ENCODE measurements at places on chromosomes 3 and 15. TPM values are rescaled to one million over a fixed set of nuclear protein-coding genes. Genes with fewer than 3 reads are reported as not detected.

ATP13A4 gene
- total RNA-seq: 0.30 TPM

RARRES1 gene
- 2.5 TPM for total RNA-seq

RUVBL1 gene
- 93.1 TPM for total RNA-seq

DNA sequence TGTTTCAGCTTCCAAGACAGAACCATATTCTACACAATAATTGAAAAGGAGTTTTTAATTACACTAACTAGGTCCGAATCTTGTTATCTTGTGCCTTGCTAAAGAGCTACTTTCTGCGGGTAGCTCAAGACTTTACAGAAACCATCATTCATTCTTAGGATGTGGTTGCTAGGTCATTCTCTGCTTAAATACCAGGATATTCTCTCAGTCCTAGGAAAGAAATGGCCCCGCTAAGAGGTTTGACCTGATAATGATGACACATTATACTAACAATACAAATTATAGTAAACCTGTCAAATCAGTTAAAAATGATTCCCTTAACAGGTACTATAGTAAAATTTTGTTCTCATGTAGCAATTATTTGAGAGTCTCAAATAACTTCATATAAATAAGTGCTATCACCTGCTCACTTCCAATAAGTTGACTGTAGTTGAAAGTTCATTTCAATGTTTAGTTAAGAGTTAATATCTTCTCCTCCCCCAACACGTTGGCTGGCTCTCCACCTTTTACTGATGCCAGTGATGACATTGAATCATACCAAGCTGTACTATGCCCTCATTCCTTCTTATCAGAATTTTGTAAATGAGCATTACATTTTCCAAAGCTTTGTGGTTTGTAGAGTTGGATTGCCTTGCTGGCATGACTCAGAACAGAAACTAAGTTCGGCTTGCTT lies 3.6 kb upstream of the C3orf85 start:
- H3K27ac ChIP-seq: no peak overlapping the region
- no peak overlapping the region for H3K4me3 ChIP-seq
- no peaks in the 10 kb centered on the region for H3K27me3 ChIP-seq
- no peak for DNase-seq
- H3K4me1 ChIP-seq: peaks cover 10% of the 10 kb centered on the region

GRCh38 chr3:190486533-190486864 lies 27.4 kb upstream of the IL1RAP start:
- no peak overlapping the region for H3K27ac ChIP-seq
- no peak for DNase-seq
- peaks cover 5% of the 10 kb centered on the region for H3K4me1 ChIP-seq
- H3K36me3 ChIP-seq: no peaks in the 10 kb centered on the region
- H3K4me3 ChIP-seq: no peak overlapping the region

DNA sequence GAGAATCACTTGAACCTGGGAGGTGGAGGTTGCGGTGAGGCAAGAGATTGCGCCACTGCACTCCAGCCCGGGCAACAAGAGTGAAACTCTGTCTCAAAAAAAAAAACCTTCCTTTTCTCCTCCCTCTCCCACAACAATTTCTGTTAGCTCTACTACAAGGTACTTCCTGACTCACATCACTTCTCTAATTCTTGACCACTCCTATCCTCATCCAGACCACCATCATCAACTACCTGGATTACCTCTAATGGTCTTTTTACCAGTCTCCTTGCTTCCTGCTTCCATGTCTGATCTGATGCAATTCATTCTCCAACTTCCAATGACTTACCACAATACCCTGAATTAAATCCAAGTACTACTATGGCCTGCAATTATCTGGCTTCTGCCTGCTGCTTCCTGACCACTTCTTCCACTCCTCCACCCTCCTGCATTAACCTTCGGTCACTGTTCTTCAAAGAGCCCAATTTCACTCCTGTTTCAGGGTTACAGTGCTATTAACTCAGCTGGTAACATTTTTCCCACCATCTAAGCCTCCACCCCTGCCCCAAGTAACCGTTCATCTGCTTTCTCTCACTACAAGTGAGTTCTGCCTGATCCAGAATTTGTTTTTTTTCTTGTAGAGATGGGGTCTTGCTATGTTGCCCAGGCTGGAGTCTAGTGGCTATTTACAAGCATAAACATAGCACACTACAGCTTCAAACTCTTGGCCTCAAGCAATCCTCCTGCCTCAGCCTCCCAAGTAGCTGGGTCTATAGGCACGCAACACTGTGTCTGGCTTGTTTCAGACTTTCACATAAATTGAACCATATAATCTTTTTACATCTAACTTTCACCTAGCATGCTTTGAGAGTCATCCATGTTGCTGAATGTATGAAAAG lies 27.8 kb downstream of the DCAF1 start:
- no peak overlapping the region for H3K4me3 ChIP-seq
- no peaks in the 10 kb centered on the region for H3K4me1 ChIP-seq
- no peak overlapping the region for H3K27ac ChIP-seq
- no peak for DNase-seq
- H3K27me3 ChIP-seq: no peaks in the 10 kb centered on the region

DNA sequence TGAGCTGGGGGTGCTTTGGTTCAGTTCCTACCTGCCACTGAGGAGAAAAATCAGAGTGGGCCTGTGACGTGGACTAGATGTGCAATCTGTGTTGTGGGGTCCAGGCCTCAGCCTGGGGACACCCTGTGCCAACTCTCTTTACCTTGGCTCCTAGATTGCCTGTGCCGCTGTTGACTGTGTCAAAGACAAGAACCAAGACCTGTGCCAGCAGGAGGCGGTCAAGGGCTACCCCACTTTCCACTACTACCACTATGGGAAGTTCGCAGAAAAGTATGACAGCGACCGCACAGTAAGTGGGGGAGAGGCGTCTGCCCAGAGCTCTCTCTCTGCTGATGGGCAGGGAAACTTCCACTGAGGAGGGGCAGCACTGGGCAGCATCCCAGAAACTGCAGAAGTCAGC lies 40.6 kb upstream of the SEC22A start:
- H3K36me3 ChIP-seq: peaks cover 20% of the 10 kb centered on the region
- H3K4me3 ChIP-seq: no peak overlapping the region
- no peaks in the 10 kb centered on the region for H3K27me3 ChIP-seq
- no peaks in the 10 kb centered on the region for H3K4me1 ChIP-seq
- no peak for DNase-seq

- H3K4me3 ChIP-seq: no peak overlapping the region
- no peaks in the 10 kb centered on the region for H3K36me3 ChIP-seq
- DNase-seq: no peak
- H3K4me1 ChIP-seq: peaks cover 7% of the 10 kb centered on the region
Measured at GRCh38 chr3:71176366-71176765, 407.2 kb downstream of the FOXP1 start.

DNA sequence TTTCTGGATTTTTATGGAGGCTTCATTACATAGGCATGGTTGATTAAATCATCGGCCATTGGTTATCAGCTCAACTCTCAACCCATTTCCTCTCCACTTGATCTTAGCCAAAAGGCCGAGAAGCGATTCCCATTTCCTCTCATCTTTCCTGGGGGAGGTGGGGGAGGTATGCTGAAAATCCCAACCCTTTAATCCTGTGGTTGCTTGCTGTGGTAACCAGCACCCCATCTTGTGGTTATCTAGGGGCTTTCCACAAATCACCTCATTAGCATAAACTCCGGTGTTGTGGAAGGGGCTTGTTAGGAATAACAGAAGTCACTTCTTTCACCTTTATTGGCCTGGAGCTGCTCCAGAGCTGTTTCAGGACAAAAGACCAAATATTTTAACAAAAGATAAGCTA lies 20.9 kb downstream of the PDE8A start:
- H3K36me3 ChIP-seq: no peaks in the 10 kb centered on the region
- no peak overlapping the region for H3K27ac ChIP-seq
- DNase-seq: no peak

DNA sequence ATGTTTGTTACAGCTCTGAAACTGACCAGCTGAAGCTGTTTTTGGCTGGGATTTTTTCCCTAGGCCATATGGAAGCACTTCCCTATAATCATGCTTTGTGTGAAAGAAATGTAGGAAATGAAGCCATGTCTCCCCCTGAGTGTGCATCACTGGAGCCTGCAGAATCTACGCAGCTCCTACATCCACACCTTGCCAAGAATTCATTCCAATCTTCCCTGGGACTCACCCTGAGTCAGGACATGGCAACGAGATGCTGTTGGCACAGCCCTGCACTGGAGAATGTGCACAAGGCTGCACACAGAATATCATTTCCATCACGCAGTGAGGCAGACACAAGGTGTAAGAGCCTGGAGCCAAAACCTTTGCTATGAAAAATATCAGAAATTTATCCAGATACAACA lies 189.5 kb downstream of the ADAMTSL3 start:
- no peaks in the 10 kb centered on the region for H3K36me3 ChIP-seq
- H3K27me3 ChIP-seq: peaks cover 2% of the 10 kb centered on the region
- H3K4me1 ChIP-seq: no peaks in the 10 kb centered on the region
- H3K4me3 ChIP-seq: no peak overlapping the region

GRCh38 chr15:35139822-35140221 lies 54.7 kb upstream of the NANOGP8 start:
- H3K4me3 ChIP-seq: no peak overlapping the region
- H3K27ac ChIP-seq: no peak overlapping the region
- DNase-seq: no peak
- no peaks in the 10 kb centered on the region for H3K36me3 ChIP-seq
- no peaks in the 10 kb centered on the region for H3K4me1 ChIP-seq

- no peak overlapping the region for H3K27ac ChIP-seq
- H3K27me3 ChIP-seq: no peaks in the 10 kb centered on the region
- H3K4me3 ChIP-seq: no peak overlapping the region
Measured at GRCh38 chr3:106206146-106206545, 337.3 kb upstream of the CBLB start.

DNA sequence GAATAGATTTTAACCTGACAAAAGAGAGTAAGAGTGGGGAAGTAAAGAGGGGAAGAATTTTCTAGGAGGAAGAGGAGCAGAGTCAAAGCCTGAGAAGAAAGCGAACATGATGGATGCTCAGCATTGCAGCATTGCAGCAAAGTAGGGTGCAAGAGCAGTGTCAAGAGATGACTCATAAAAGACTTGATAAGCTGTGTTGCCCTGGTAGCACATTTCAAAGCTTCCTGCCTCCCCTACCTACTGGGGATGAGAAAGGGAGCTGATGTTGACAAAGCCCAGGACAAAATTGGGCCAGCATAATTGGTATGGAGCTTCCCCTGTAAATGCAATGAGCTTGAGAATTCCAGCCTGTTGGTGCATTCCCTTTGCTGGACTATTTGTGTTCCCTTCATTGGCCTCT lies 121.6 kb upstream of the ST8SIA2 start:
- H3K4me3 ChIP-seq: no peak overlapping the region
- DNase-seq: no peak
- H3K4me1 ChIP-seq: no peaks in the 10 kb centered on the region
- H3K27me3 ChIP-seq: peaks cover 7% of the 10 kb centered on the region

DNA sequence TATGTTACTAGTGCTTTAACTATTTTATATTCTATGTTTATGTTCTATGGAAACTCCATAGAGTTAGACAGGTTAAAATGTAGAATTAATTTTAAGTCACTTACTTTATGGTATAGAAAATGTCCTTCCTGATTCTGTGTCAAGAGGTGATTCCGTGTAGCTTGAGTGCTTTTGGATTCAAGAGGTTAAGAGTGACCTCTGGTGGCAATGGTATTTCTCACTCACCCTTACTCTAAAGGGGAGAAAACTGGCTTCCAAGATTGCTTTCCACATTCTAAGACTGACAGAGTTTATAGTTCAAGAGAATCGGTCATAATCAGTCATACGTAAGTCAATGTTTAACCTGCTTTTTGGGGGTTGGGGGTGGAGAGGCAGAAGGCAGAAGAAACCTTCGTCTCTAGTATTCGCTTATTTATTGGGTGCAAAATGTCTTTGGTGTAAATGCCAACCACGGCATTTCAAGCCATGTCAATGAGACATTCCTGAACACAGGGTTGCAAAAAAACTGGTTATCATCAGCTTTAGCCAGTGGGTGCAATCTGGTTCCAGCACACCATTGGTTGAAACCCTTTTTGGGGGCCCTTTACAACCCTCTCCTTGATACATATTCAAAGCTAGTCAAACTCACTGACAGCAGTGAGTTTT lies 92.0 kb upstream of the VGLL3 start:
- no peak overlapping the region for H3K27ac ChIP-seq
- no peaks in the 10 kb centered on the region for H3K4me1 ChIP-seq
- no peak overlapping the region for H3K4me3 ChIP-seq
- H3K36me3 ChIP-seq: no peaks in the 10 kb centered on the region

GRCh38 chr3:54877730-54878129 lies 50.1 kb downstream of the LRTM1 start:
- H3K4me1 ChIP-seq: peaks cover 28% of the 10 kb centered on the region
- no peaks in the 10 kb centered on the region for H3K27me3 ChIP-seq
- H3K27ac ChIP-seq: no peak overlapping the region
- no peaks in the 10 kb centered on the region for H3K36me3 ChIP-seq
- no peak overlapping the region for H3K4me3 ChIP-seq
- DNase-seq: no peak

DNA sequence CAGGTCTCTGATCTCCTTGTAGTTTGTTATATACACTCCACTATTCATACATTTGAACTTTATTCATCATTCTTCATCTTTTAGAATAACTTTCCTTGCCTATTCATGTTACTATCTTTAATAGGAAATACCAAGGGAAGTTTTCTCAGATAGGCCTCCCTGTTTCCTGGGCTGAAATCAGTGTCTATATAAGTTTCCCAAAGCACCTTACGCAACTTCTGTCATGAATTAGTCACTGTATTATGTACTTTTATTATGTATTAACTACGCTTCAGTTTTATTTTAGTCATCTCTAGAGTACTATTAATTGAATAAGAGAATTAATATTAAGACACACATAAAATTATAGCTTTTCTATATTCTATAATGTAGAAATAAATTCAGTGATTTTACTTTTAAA lies 1481.5 kb downstream of the OTOL1 start:
- no peak overlapping the region for H3K4me3 ChIP-seq
- H3K4me1 ChIP-seq: no peaks in the 10 kb centered on the region
- DNase-seq: no peak
- H3K27ac ChIP-seq: no peak overlapping the region
- no peaks in the 10 kb centered on the region for H3K27me3 ChIP-seq
- no peaks in the 10 kb centered on the region for H3K36me3 ChIP-seq

- H3K27ac ChIP-seq: no peak overlapping the region
- DNase-seq: no peak
- H3K27me3 ChIP-seq: peaks cover 20% of the 10 kb centered on the region
- no peak overlapping the region for H3K4me3 ChIP-seq
Measured at GRCh38 chr3:69696367-69696766, 42.9 kb upstream of the MITF start.

DNA sequence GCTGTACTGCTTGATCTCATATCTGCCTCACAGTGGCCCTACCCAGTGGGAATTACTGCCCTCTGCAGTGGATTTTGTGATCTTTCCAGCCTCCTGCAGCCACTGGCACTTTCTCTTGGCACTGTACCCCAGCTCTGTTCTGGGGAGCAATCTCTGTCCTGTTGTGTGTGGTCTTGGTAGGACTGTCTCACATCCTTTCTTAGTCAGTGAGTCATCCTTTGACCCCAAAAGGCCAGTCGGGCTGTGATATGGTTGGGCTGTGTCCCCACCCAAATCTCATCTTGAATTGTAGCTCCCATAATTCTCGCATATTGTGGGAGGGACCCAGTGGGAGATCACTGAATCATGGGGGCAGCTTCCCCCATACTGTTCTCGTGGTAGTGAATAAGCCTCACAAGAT lies 133.3 kb upstream of the TPM1 start:
- no peaks in the 10 kb centered on the region for H3K36me3 ChIP-seq
- H3K27ac ChIP-seq: peak overlapping the region; percentile 36
- no peak overlapping the region for H3K4me3 ChIP-seq
- peaks cover 8% of the 10 kb centered on the region for H3K4me1 ChIP-seq
- H3K27me3 ChIP-seq: no peaks in the 10 kb centered on the region
- no peak for DNase-seq

GRCh38 chr15:31306426-31307269 lies 20.0 kb upstream of the KLF13 start:
- H3K27me3 ChIP-seq: peaks cover 3% of the 10 kb centered on the region
- peaks cover 54% of the 10 kb centered on the region for H3K4me1 ChIP-seq
- H3K36me3 ChIP-seq: no peaks in the 10 kb centered on the region
- peak; percentile 77 for DNase-seq
- peak overlapping the region; percentile 95 for H3K27ac ChIP-seq
